ENCODE measurements at places on chromosomes 3 and 15. TPM values are rescaled to one million over a fixed set of nuclear protein-coding genes. Genes with fewer than 3 reads are reported as not detected.

The SMAD3 gene
- total RNA-seq = 33.6 TPM

The GLDN gene
- total RNA-seq = 0.56 TPM

The TICRR gene
- total RNA-seq = under 0.01 TPM

The RTP3 gene
- not detected for total RNA-seq

The B3GALNT1 gene
- total RNA-seq = 22.3 TPM

The RAMAC gene
- total RNA-seq = 22.1 TPM

The FSIP1 gene
- total RNA-seq = 1.9 TPM

The GOLGA6A gene
- 0.22 TPM for total RNA-seq

The DNAH1 gene
- 4.6 TPM for total RNA-seq

The GUCA1C gene
- not detected for total RNA-seq

The ADAMTS9 gene
- 106 TPM for total RNA-seq

The NOX5 gene
- 0.73 TPM for total RNA-seq

The ZCWPW2 gene
- 1.1 TPM for total RNA-seq

The NPAP1 gene
- 1.8 TPM for total RNA-seq

The LSAMP gene
- 1.7 TPM for total RNA-seq

The PCNP gene
- 105 TPM for total RNA-seq

The SLC12A6 gene
- total RNA-seq = 43.4 TPM

The BFSP2 gene
- not detected for total RNA-seq

The CA12 gene
- total RNA-seq = 21.9 TPM

All from thyroid gland (tissue), 4 donors.